B cell (primary cell): ENCODE measurements at places on chromosomes 6 and 20. TPM values are rescaled to one million over a fixed set of nuclear protein-coding genes. Genes with fewer than 3 reads are reported as not detected.

GRCh38 chr20:53224851-53225250, 252.7 kb downstream of the TSHZ2 start:
- DNase-seq = no peak

GRCh38 chr20:615514-615913, 5.4 kb upstream of the TCF15 start:
- DNase-seq = no peak

DNA sequence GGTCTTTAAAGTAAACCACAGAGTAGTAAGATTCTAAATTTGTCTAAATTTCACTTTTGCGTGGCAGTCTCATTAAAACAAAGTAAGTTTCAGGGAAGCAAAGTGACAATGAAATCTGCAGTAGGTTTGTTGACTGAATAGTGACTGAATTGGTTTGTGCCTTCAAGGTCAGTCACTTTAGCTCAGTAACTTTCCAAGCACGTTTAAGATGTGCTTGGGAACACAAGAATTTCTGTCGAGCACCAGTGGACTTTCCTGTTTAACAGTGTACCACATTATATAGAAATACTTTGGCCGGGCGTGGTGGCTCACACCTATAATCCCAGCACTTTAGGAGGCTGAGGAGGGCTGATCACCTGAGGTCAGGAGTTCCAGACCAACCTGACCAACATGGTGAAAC, 1.7 kb upstream of the CD24 start:
- no peak for DNase-seq

Gene HLA-DPB1
- 1,068 and 1,104 TPM in 2 replicates for total RNA-seq

Gene PMEPA1
- total RNA-seq = 37.4 and 38.7 TPM in 2 replicates

Gene EEF1E1
- total RNA-seq = 20.1 and 23.1 TPM in 2 replicates

Gene RAB5IF
- total RNA-seq = 40.1 and 41.4 TPM in 2 replicates

Gene BMP7
- total RNA-seq = not detected in 2 replicates
